ENCODE measurements at places on chromosomes 7 and 10.

- DNase-seq = no peak
Measured at GRCh38 chr7:124137664-124138063, 104.8 kb upstream of the TMEM229A start.

DNA sequence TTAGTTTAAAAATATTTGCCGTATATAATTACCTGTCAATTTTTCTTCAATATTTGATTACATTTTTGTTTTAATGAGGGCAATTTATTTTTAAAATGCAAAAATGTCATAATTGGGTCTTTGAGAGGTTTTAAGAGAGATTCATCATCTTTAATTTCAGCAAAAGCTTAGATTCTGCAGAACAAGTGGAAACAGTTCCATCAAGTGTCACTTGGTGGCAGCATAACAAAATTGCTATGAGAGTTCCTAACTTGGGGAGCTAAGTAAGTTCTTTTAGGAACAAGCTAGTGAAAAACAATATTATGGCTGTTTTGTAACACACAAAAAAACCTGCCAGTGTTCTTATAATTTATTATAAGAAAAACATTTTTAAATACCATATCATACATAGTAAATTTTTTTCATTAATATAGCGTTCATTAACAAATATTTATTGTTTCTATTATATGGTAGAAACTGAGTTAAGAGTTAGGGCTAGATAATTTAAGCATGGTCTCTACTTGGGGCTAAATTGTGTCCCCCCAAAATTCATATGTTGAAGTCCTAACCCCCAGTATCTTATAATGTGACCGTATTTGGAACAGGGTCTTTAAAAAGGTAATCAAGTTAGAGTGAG is 155.2 kb downstream of the MAGI2 start:
- peak; percentile 4 for DNase-seq

DNA sequence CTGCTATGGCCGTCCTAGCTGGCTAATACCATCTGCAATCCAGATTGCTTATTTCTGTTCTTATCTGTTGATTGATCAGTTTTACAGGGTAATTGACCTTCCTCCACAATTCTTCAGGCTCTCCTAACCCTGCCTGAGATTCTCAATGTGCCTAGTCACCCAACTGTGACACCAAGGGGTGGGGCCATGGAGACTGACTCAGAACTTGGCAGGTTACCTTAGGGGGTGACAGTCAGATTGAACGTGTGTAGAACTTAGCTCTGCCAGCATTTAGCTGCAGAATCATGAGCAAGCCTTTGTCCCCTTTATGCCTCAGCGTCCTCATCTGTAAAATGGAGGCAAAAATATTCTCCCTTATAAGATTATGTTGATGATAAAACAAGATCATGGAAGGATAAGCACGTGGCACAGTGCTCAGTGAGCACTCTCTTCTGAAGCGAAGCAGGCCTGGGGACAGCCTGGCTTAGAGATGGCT is 19.1 kb upstream of the LEP start:
- DNase-seq = no peak

DNA sequence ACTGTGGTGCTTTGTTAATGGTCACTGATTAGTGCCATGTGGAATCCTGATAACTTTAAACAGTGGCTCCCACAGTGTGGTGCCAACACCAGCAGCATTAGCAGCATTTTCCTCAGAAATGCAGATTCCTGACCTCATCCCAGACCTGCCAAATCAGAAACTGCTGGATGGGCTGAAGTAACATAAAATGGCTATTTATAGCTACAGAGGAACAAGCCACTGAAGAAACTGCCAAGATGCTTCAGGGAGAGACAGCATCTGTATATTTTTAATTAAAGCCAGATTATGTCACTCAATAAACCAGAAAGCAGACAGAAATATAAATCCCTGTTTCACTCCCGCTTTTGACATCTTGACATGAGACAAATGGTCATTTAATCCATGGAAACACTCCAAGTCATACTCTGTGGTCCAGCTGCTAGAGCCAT is 178.5 kb downstream of the AMPH start:
- no peak for DNase-seq

DNA sequence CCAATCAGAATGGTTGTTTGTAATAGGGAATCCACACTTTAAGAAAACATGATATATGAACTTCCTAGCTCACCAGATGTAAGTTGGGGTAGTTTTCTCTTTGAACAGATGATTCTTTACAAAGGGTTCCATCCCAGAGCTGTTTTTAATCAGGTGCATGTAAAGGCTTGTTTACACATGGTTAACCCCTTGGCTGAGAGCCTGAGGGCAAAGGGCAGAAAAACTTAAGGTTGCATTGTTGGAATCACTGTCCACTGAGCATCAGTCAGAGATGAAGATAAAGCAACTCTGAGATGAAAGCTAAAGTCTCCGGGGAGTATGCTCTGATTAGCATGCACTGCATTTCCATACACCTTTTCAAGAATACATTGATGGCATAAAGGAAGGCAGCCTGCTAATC is 518.2 kb downstream of the SORCS3 start:
- no peak for DNase-seq

GRCh38 chr7:24501009-24501408 is 72.2 kb upstream of the PALS2 start:
- no peak for DNase-seq

DNA sequence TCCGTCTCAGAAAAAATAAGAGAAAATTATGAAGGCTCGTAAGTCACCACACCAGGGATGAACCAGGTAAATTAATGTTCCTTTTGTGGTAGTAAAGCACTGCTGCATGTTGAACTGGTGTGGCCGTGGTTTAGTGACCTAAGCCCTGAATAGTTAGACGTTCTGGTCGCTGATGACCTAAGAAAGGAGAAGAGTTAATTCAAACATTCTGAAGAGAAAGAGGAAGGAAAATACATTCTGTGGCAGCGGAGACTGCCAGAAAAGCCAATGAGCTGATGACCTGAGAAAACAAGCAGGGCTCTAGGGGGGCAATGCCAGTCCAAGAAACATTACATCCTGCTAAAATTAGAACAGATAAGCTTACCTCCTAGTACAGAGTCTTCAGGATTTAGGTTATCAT is 17.5 kb downstream of the DNAJC9 start:
- no peak for DNase-seq

- DNase-seq = no peak
Measured at GRCh38 chr7:96637522-96637921, 72.1 kb downstream of the SEM1 start.

- DNase-seq = no peak
Measured at GRCh38 chr7:111113263-111114017, 22.5 kb downstream of the LRRN3 start.

DNA sequence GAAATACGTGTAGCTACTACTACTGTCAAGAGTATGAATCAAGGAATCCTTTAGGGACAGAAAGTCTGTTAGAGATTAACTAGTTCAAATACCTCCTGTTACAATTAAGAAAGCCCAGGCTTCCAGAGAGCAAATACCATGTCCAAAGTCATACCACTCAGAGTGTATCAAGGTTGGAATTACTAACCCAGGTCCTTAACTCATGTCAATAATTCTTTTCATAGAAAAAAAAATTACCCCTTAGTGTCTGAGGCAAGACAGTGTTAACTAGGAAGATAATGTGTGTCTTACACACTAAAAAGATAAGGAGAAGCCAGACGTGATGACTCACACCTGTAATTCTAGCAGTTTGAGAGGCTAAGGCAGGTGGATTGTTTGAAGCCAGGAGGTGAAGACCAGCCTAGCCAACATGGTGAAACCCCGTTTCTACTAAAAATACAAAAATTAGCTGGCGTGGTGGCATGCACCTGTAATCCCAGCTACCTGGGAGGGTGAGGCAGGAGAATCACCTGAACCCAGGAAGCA is 423.4 kb downstream of the SORCS1 start:
- no peak for DNase-seq

- no peak for DNase-seq
Measured at GRCh38 chr10:33760056-33760943, 425.8 kb upstream of the NRP1 start.

DNA sequence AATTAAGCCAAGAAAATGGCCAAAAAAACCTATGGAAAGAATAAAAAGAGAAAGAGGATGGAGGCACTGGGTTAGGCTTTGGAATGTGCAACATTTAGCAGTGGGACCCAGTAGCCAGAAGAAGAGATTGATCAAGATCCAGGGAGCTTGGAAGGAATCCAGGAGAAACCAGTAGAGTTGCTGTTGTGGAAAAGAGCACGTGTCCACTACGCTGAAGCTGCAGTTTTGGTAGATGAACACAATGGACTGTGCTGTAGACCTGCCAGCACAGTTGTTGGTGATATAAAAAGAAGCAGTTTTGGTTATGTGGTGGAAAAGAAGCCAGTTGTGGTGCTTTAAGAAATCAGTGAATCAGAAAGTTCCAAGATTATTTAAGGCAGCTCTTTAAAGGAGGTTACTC is 802.2 kb upstream of the POM121L12 start:
- no peak for DNase-seq

GRCh38 chr7:150931199-150931869 is 46.8 kb downstream of the KCNH2 start:
- DNase-seq = no peak

- DNase-seq = no peak
Measured at GRCh38 chr10:46268076-46268881, 18.5 kb upstream of the ANTXRL start.

- DNase-seq = no peak
Measured at GRCh38 chr7:128189231-128189930, 51.7 kb upstream of the LEP start.

- no peak for DNase-seq
Measured at GRCh38 chr10:45000138-45000751, 478 bp upstream of the ZNF22 start.

GRCh38 chr10:50375051-50375452 is 123.7 kb upstream of the ASAH2 start:
- DNase-seq = no peak

Measured in NCI-H1436 (cell line).